ENCODE measurements at places on chromosomes 2 and 18.

DNA sequence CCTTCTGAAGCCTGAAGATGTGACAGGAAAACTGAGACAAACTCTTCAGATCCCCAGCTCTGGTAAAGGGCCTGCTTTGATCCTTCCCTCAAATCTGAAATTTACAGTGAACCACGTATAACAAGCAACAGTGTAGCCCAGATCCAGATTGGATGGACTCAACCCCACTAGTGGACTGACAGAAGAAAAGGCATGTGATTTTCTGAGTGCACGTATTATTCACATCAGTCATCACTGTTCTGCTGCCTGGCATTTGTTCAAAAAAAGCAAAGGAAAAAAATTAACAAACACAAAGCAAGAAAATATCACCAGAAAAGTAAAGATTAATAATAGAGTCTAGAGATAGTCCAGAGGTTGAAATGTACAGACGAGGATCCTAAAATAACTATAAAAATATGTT lies 87.6 kb downstream of the CYRIA start:
- DNase-seq, result no peak

GRCh38 chr2:32965523-32966171 lies 18.9 kb downstream of the LTBP1 start:
- DNase-seq, result no peak

GRCh38 chr2:84732897-84733778 lies 147.7 kb downstream of the TRABD2A start:
- no peak for DNase-seq

DNA sequence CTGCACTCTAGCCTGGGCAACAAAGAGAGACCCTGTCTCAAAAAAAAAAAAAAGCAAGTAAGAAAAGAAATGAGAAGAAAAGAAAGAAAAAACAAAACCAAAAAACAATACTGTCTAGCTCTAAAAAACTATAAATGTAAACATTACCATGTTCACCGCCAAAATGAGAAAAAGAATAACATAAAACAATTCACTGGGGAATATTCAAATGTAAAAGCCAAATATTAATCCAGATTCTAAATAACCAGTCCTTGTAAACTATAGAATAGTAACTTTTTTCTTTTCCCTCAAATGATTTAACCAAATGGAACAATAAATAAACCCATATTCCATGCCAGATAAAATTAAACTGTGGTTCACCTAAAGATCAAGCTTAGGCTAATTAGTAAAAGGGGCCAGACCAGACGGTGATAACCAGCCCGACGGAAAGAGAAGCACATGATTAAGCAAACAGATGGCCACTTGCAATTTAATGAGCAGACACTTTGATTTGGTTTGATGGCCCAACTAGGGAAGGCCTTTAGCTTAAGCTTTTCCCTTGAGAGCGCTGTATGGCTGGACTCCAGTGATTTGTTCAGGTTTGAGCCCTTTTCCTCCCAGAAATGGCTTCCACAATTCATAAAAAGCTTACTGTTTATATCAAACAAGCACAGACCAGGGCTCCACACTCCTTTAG lies 39.4 kb upstream of the ZNF397 start:
- no peak for DNase-seq

DNA sequence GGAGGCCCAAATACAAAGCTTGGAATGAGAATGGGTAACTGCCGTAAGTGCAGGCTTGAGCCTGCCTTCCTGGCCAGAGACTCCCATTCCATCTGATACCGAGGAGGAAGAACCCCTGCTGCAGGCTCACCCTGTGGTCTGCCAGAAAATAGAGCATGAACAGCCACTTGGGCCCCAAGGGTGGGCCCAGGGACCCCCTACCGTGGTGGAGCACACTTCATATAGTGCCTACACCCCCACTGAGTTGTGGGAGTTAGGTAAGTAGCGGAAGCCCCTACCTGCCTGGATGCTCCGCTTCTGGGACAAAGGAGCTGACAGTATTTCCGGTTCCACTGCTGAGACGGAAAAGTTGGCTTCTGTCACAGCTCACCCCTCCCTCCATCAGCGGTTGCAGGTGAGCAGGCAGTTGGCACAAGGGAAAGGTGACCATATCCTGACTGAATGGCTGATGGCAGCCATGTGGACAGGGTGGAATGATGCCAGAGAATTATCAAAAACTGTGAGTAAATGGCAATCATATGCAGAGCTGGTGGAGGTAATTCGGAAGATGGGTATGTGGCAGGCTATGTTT lies 11.5 kb upstream of the C2orf42 start:
- no peak for DNase-seq

DNA sequence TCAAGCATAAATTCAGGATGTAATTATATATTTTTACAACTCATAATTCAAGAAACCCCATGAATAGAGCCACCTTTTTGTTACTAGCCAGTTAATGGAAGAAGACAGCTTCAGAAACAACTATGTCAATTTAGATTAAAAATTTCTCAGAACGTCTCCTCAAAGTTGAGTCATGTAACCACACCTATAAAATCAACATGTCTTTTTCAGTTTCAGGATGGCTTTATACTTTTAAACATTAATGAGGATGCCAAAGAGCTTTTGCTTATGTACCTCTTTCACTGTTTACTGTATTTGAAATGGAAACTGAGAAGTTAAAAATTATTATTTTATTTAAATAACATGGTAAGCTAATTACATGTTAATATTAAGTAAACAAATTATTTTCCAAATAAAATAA lies 280.1 kb downstream of the PTH2R start:
- no peak for DNase-seq

- DNase-seq, result no peak
These were observed 105.0 kb upstream of the FSIP2 start for GRCh38 chr2:185633621-185634020.

DNA sequence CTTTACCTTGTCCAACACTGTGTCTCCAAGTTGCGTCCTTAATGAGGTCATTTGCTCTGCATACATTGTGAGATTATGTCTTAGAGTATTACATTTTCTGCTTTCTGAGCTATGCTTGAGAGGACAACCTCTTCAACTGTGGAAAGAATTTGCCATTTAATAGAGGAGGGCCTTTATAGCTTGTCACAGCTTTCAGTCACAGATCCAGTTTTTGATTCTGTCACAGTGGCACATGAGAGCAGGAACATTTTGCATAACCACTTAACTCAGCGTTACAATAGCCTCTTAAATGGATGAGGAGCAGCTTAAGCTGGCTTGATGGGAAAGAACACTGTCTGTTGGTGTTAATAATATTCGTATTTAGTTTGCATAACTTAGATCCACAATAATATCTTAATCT lies 63.0 kb downstream of the RHBDD1 start:
- no peak for DNase-seq

DNA sequence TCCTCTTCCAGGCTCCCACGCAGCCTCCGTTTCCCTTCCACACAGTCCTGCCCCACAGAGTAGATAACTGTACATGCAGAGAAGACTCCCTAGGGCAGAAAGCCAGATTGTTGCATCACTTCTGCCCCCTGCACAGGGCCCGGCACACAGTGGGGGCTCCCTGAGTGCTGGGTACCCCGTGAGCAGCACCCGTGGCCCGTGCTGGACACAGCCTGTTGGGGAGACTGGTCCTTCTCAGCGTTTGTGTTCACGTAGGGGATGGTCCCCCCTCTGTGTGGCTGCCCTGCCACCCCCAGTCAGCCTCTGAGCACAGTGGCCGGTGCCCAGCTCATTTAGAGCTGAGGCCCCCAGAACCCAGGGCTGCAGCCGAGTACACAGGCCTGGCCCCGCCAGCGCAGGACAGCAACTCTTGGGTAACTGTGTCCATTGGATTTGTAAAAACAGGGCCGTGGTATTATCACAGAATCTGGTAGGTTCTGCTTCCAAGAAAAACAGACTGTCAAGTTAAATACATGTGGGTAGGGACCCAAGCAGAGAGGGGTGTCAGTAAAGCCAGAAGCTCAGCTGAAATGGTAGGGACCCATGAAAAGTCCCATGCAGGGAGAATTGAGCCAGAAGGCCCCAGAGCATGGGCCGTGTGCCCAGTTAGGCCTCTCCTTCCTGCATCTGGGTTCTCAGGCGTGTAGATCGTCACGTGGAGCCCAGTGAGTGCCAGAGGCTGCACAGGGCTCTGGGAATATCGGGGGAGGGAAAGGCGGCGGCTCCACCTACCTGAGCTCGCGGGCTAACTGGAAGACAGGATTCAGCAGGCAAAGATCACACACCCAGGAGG lies 257.3 kb downstream of the ATAD2B start:
- DNase-seq, result no peak

- no peak for DNase-seq
These were observed 146.9 kb downstream of the TDRD15 start for GRCh38 chr2:21270708-21271122.

- DNase-seq, result no peak
These were observed 206.1 kb downstream of the ZFP36L2 start for GRCh38 chr2:43020296-43020695.

GRCh38 chr18:42781298-42781815 lies 334.1 kb downstream of the RIT2 start:
- no peak for DNase-seq

DNA sequence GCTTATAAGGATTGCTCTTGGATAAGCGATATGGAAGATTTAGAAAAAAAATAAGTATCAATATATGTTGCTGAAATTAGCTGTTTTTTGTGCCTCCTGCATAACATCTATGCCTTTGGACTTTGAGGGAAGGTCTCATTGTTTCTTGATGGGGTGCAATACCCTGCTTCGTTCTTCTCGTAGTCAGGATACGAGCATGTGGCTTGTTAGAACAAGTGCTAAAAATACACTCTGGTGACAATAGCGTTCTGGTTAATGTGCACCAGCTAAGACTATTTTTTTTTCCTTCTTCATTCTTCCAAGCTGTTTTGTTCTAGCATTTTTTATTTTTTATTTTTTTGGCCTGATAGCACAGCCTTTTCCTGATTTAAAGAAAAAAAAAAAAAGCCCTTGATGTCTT lies 97.5 kb downstream of the ZNF407 start:
- no peak for DNase-seq

GRCh38 chr2:170017860-170018532 lies 160.0 kb upstream of the MYO3B start:
- DNase-seq, result no peak

DNA sequence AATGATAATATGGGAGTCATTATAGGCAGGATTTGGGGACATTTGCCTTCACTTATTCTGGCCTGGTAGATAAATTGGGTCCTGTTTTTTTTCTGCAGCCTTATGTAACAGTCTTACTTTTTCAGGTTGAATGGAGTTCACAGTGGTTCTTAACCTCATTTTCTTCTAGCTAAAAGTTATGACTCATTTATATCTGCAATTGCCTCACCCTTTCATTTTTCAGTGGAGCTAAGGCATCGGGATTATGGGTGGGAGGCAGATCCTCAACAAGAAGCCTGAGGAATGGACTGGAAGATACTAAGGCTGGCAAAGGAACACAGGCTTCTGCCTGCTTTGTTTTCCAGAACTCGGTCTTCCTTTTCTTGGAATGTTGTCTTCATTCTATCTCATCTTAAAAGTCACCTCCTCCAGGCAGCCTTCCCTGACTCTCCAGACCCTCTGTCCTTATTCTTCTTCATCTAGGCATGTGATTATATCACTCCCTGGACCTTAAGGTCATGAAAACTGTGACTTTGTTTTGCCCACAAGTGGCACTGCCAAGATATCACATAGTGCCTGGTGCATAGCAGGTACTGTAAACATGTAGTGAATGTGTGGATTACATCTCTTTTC lies 41.0 kb upstream of the ACSL3 start:
- no peak for DNase-seq

DNA sequence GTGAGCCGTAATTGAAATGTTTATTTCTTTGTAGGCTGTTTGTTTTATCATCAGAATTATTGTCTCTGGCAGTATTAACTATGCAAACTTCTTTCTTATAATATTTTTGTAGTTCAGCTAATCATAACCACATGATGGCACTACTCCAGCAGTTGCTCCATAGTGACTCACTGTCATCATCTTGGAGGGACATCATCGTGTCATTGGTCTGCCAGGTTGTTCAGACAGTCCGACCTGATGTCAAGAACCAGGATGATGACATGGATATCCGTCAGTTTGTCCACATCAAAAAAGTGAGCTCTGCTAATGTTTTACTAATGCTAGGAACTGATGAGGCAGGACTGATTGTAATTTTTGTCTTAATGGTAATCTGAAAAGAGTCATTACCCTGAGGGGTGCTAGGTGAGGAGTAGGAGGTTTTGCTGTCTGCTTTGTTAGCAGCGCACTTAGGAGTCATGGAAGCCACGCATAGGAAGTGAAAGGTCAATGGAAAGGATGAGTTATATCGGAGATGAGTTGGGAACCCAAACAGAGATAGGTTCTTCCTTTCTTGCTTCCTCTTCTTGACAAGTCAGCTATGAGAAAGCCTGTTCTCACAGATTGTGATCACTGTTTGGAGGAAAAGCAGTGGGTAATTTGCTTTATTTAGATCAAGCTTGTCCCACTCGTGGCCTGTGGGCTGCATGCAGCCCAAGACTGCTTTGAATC lies 49.2 kb downstream of the PIKFYVE start:
- no peak for DNase-seq

DNA sequence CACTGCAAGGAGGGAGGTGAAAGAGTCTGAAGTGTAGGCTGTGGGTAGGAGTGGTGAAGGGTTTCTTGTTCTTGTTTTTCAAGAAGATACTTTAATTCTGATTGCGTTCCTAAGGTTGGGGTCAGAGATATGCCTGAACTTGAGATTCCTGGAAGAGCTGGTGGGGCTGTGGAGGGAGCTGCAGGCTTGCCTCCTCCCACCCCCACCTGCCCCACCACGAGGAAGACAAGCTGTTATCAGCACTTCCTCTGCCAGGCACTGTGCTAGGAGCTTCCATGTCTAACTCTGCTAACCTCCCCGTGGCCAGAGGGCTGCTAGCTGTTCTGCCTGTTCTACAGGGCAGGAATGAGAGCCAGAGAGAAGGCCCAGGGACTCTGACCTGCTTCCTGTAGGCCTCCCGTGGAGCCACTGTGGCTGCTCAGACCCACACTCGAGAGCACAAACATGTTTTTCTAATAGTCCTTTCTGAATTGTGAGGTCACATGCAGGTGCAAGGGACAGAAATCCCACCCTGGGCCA lies 13.7 kb downstream of the ANKRD23 start:
- no peak for DNase-seq

DNA sequence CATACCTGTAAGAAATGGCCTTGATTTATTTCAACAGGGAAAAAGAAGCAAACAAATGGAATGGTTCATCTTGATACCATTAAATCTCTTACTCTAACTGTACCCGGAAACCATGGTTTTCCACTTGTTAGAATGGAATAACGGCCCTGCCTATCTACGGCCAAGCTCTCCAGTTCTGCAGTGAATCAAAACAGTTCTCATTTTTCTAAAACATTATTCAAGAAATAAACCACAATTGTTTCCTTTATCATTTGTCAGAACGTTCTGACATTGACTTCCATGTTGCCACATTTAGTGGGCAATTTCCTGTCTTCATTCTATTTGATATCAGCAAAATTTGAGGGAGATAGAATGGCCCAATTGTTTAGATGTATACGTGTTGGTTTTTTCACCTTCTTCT lies 118.8 kb upstream of the CDH19 start:
- DNase-seq, result no peak

DNA sequence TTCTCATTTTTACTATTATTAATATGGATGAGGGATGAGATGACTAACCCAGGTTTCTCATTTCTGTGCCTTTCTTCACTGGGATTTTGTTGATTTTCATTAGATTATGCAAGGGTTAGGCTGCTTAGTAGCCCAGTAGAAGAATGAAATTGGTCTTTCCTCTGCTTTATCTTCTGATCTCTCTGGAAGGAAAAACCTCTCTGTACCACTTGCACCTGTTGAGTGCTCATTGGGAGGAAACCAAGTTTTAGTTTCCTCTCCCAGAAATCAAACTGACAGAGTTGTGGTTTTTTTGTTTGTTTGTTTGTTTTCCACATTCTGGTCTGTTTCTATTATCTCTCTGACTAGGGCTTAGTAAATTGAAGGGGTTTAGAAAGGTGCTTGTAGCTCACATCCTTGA lies 60.8 kb downstream of the KIAA1328 start:
- no peak for DNase-seq

Measured in activated CD8-positive, alpha-beta memory T cell treated with anti-CD3 and anti-CD28 coated beads for 4 hours (primary cell).